ENCODE measurements at places on chromosomes 12 and 14.
A peak's percentile ranks its signal among the peaks of the same experiment; 100 is the strongest.

DNA sequence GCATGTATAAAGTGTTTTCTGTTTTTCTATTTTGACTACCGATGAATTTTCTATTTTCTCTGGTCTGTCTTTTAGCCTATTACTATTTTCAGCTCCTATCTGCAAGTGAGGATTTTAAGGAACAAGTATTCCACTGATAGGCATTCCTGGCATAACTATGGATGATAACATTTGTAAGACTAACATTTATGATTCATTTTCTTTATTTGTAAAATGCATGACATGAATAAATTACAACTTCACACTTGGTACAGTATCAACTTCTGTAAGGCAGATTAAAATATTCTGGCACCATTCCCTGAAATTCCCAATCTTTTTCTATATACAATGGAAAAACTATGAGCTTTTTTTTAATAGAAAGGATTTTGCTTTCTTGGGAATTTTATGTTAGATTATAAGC, 121.0 kb upstream of the GARIN2 start:
- DNase-seq, result no peak

GRCh38 chr12:23556661-23557060, 392.8 kb downstream of the SOX5 start:
- DNase-seq, result no peak

GRCh38 chr12:95336387-95337067, 118.9 kb downstream of the VEZT start:
- DNase-seq, result peak; percentile 85

GRCh38 chr14:55000381-55000780, 26.5 kb downstream of the WDHD1 start:
- DNase-seq, result no peak

DNA sequence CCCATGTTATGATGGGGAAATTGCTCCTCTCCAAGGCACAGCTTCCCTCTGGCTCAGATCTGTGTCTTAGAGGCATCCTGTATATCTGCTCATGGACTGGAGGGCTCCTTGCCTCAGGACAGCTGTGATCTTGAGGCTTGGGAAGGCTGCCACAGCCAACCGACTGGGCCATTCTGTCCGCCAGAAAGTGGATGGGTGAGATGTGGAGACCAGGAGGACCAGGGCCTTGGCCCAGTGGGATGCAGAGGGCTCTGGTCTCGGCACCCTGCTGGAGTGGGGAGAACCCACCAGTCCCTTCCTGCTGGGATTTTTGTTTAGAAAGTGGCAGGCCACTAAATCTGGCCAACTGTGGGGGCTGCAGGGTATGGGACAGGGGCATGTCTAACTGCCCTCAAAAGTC, 148.6 kb downstream of the CALM1 start:
- no peak for DNase-seq

DNA sequence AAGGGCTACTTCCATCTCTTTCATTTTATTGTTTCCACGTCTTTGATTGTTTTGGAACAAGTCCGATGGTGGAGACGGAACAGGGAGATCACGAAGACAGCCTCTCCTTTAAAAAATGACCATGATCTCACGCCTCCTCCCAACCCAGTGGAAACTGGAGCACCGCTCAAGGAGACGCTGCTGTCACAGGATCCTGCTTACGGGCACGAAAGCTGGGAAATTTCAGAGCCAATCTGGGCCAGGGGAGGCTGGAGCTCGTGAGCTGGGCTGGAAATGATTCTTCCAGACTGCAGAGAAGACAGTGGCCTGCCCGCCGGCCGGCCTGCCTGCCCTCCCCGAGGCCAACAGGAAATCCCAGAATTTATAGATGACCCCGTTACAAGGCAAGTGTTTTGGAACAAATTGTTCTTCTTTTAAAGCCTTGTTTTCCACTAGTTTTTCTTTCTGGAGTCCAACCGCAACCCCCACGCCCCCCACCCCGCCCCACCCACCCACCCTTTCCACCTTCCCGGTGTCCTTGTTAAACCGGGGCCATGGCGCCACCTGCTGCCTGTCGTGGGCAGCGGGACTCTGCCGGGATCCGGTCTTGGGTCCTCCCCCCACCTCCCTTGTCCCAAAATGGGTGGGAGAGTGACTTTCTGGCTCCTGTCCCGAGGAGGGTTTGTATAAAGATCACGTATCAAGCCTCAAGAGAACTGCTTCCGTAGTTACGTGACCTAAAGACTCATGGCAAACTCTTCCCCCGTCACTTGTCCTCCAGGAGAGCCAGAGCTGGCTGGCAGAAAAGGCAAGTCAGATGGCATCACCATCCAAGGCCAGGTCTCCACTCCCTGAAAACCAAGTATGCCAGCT, 40.3 kb downstream of the MAP1LC3B2 start:
- peak; percentile 77 for DNase-seq

Data from Calu3 (cell line).